ENCODE measurements at places on chromosomes 5 and 9.

DNA sequence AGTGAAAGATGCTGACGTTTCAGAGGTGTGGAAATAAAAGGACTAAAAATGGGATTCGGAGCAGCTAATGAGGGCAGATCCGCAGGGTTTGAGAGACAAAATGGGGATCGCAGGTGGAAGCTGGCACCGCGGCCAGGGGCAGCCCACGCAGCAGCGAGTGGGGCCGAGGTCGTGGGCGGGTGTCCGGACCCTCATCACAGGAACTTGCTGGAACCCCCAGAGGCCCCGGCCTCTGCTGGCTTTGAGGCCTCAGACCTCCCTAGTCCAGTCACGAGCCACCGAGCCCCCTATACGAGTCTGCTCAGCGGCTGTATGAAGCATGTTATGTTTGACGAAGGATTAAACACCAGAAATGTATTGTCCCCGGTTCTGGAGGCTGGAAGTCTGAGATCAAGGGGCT, 45.8 kb upstream of the FCN1 start:
- no peak for DNase-seq

GRCh38 chr9:83422527-83422926, 115.7 kb downstream of the FRMD3 start:
- no peak for DNase-seq

DNA sequence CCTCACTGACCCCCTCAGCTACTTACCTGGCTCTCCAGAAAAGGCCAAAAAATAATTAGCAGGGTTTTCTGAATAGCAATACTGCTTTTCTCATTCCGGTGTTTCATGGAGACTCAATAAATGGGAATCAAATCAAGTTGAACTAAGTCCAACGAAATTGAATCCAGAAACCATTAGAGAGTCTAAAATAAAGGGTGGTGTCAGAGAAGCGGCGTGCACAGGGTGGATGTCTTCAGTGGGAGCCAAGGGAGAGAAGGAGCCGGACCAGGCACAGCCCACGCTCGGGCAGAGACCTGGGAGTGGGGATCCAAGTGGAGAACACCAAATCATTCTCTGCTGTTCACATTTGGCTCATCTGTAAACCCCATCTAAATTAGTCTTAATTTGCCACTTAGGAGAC, 40.2 kb upstream of the WWC1 start:
- no peak for DNase-seq

DNA sequence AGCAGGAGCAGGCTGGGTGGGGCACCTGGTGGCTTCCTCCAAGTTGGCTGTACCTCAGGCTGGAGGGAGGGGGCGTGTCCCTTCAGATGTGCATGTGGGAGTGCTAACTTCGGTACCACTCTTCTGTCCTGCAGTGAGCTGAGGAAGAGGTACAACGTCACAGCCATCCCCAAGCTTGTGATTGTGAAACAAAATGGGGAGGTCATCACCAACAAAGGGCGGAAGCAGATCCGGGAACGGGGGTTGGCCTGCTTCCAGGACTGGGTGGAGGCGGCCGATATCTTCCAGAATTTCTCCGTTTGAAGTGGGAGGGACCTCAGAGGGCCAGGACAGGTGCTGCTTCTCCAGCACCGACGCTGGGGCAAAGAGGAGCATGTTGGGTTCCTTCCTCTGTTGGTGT, 9.3 kb downstream of the NXNL2 start:
- no peak for DNase-seq

GRCh38 chr5:10621832-10622231, 58.0 kb downstream of the ANKRD33B start:
- no peak for DNase-seq

GRCh38 chr5:171906066-171906570, 100.3 kb downstream of the FBXW11 start:
- DNase-seq = no peak

GRCh38 chr5:14547666-14548065, 33.9 kb upstream of the OTULINL start:
- DNase-seq = no peak

DNA sequence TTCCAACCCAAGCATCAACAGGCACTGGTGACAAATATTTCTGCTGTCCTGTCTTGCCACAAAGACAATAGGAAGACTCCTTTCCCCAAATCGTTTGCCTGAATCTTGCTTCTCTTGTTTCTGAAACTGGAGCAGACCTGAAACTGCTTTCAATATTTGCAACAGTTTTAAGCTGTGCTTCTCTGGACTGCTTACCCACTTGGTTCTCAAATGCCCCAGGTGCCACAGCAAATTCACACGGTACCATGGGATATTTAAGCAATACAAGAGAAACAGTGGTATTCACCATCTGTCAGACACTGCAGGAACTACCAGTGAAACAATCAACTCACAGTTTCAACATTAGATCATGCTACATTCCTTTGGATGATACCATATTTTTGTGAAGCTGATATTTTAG, 309.4 kb downstream of the PARP8 start:
- no peak for DNase-seq

DNA sequence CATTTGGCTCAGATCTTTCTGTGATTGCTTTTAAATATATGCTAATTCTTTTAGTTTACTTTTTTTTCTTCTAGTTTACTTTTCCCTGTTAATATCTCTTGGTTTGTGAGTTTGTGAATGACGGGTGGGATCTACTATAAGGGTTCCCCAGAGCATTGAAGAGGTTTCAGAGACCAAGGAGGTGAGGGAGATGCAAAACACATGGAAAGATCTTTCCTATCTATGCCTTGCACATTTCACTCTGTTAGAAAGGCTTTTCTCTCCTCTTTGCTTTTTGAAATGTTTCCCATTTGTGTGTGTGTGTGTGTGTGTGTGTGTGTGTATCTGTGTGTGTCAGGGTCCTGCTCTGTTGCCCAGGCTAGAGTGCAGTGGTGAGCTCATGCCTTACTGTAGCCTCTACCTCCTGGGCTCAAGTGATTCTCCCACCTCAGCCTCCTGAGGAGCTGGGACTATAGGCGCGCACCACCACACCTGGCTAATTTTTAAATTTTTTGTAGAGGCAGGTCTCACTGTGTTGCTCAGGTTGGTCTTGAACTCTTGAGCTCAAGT, 50.7 kb downstream of the CNTLN start:
- no peak for DNase-seq

DNA sequence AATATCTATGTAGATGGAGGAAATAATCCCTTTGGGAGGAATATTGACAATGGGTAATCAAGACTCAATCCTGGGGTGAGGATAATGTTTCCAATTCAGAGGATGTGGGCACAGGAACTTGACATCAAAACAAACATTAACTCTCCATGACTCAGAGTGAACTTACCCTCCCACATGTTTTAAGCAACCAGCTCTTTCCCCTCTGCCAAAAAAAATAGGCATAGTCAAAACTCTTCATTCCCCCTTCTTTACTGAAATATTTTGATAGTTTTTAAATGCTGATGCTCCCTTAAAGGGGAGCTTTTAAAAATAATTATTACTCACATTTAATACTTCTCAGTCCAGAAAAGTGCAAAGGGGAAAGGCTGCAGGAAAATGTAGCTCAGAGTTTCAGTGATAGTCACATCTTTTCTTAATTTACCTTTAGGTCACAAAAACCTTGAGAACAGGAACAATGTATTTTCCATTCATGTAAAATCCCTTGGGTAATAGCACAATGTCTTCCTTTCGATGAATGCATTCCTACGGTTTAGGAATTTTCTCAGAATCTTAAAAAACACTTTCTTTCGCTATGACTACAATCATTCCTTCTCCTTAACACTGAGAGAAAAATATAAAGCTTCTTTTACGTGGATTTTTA, 298.4 kb upstream of the GRAMD2B start:
- no peak for DNase-seq

GRCh38 chr9:135249191-135249590, 161.7 kb downstream of the OLFM1 start:
- DNase-seq = no peak

DNA sequence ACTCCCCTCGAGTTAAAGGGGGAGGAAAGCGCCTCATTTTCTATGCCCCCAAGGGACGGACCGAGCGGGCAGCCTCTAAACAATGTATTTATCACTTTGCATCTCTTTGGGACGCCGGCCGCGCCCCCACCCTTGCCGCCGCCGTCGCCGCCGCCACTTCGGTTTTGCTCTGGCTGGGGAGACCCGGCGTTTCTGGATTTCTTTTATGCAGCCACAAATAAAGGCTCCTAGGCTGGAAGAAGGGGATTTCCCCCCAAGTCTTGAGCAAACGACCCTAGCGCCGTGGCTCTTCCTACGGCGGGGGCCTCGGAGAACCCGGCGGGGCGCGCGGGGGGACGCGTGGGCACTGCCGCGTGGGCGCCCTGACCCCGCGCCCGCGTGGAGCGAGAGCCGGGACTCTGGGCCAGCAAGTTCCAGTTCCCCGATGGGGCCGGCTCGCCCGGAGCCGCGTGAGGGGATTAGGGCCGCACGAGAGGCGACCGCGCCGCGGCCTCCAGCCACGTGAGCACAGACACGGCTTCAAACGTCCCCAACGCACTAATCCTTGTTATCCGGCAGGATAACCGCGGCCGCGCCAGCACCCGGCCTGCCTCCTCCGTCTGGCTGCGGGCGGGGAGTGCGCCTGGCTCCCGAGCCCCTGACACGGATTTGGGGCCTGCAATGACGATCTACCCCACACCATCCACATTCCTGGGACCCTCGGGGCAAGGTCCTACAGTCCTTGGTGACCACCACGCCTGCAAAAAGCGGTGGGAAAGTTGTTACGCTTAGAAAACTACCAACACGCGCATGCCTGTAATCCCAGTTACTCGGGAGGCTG, 7.9 kb upstream of the NEUROG1 start:
- DNase-seq = no peak

GRCh38 chr9:84492366-84493159, 152.0 kb upstream of the SLC28A3 start:
- DNase-seq = no peak

GRCh38 chr5:66830636-66831035, 234.4 kb downstream of the MAST4 start:
- no peak for DNase-seq

GRCh38 chr5:22649074-22649473, 204.1 kb downstream of the CDH12 start:
- no peak for DNase-seq

GRCh38 chr5:159504106-159504856, 174.0 kb upstream of the IL12B start:
- DNase-seq = no peak

All from progenitor cell of endocrine pancreas (in vitro differentiated cells).